H9 (cell line): ENCODE measurements at places on chromosomes 7 and 10.

- DNase-seq = no peak
Observed at GRCh38 chr10:68526634-68527307, 552 bp downstream of the SLC25A16 start.

GRCh38 chr10:94193466-94193924 is 169.2 kb downstream of the NOC3L start:
- DNase-seq = no peak

DNA sequence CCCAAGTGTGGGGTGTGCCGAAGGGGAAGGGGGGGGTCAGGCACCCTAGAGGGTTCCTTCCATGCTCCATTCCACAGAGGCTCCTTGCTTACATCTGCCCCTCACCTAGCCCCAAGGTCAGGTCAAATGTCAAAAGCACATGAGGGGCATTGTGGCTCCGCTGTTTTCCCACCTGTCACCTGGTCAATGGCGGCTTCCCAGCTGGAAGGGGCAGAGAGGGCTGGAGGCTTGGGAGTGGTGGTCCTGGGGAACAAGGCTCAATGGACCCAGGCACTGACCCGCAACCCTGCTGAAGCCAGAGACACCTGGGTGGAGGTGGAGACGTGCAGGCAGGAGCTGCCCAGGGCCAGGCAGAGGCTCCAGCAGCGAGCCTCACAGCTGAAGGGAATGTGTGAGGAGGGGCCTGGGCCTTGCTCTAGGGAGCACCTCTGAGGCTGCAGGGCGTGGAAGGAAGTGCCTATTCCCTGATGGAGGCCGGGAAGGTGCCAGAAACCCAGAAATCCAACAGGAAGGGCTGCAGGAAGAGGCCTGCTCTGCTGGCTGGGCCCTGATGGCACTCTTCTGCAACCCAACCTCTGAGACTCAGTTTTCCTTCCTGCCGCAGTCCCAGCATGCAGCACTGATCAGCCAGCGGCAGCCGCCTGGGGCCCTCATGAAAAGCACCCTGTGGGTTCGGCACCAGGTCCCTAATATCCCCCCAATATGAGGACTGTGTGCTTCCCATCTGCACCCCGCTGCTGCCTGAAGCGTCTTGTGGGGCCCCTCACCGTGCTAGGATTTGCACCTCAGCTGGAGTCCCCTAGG is 16.0 kb downstream of the RASGEF1A start:
- DNase-seq = peak; percentile 41

DNA sequence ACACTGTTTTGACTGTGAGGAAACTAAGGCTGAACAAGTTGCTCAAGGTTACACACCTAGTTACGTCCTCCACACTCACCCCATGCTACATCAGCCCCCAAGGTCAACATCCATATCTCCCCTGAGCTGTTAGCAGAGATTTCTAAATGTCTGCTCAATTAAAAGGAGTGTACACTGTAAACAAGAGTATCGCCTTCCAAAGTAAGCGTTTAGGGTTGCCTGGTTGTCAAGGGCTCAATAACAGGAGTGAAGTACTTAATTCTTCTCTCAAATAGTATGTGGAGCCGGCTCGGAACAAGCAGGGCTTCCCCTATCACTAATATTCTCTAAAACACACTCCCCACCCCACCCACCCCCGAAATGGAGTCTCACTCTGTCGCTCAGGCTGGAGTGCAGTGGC is 412.8 kb upstream of the GALNT17 start:
- no peak for DNase-seq

GRCh38 chr10:117718986-117719920 is 176.7 kb downstream of the EMX2 start:
- no peak for DNase-seq

DNA sequence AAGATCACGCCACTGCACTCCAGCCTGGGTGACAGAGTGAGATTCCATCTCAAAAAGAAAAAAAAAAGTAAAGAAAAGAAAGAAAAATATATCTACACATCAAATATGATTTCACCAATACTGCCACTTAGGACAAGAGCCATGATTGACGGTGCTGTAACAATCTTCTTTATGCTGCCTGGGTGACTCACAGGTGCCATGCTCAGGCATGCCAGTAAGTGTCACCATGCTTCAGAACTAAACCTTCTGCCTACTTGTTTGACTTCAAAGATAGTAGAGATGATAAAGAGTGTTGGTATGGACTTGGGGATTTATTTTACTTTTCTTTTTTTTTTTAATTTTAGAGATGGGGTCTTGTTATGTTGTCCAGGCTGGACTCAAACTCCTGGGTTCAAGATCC is 33.6 kb upstream of the DNMBP start:
- no peak for DNase-seq

DNA sequence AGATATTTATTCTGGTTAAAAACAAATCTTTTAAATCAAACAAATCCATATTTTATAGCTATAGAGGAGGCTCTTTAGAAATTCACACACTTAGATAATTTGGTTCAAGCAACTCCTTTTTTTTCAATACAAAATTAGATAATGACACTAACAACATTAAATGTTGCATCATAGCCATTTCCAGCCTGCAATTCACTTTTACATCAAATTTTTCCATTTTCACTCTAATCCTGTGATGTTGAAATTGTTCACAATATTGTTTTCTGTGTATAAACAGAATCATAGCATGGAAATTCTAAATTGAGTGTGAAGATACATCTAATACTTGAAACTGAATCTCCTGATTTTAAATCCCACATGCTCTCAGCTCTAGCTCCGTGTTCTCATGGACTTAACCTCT is 482.6 kb downstream of the INHBA start:
- DNase-seq = no peak

GRCh38 chr10:85900061-85900460 is 466.5 kb downstream of the GRID1 start:
- no peak for DNase-seq

GRCh38 chr10:6128591-6129251 is 39.9 kb downstream of the RBM17 start:
- no peak for DNase-seq

DNA sequence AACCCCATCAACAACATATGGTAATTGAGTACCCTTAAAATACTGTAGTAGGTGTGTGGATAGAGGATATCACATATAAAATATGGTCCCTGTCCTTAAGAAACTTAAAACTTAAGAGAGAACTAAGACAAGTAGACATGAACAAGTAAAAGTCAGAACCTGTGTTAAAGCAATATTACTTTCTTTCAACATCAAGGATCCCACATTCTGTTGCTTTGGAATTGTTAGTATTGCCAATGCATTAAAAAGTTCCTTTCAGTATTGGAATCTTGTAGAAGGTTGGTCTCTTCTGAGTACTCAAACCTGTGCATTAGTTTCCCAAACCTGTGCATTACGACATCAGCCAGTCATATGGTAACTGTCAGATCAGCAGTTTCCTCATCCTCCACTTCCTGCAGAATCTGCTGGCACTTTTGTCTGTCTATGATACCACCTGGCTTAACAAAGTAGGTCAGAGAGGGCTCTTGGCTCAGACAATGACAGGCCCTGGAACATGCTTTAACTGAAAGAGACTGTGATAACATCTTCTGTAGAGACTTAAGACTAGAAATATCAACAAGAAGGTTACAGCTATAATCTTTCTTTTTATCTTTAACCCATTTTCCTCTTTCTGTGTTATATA is 56.5 kb downstream of the CCDC71L start:
- DNase-seq = no peak

DNA sequence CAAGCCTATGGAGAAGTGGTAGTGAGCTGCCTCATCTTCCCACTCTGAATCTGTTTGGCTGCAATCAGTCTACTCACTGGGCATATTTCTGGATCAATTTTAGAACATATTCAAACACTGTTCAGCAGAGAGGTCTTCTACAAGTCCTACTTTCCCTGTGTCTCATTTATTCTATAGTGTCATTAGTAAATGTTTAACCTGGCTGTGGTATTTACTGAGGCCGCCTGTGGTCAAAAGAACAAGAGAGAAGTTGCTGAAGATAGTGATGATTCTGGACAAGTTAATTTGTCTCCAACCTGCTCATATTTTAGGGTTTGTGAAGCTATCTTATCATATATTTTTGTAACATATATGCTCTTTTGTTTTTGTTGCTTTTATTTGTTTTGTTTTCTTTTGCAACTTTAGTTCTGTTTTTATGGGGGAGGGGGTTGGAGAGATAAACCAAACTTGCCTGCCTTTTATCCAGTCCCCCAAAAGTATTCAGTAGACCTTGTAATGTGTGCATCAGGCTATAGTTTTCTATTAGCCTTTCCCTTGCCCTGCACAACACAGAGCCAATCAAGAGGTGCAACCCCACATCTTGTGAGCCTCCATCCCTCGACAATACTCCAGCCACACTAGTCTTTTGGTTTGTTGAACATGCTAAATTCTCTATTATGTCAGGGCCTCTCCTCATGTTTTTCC is 362.8 kb upstream of the MBL2 start:
- DNase-seq = no peak

GRCh38 chr7:373818-374705 is 84.1 kb downstream of the FOXL3 start:
- no peak for DNase-seq

- DNase-seq = no peak
Observed at GRCh38 chr10:9172276-9172675, 1117.8 kb downstream of the GATA3 start.

- no peak for DNase-seq
Observed at GRCh38 chr10:113550365-113550764, 2.5 kb upstream of the HABP2 start.

GRCh38 chr7:95527033-95527775 is 41.5 kb downstream of the ASB4 start:
- peak; percentile 75 for DNase-seq

DNA sequence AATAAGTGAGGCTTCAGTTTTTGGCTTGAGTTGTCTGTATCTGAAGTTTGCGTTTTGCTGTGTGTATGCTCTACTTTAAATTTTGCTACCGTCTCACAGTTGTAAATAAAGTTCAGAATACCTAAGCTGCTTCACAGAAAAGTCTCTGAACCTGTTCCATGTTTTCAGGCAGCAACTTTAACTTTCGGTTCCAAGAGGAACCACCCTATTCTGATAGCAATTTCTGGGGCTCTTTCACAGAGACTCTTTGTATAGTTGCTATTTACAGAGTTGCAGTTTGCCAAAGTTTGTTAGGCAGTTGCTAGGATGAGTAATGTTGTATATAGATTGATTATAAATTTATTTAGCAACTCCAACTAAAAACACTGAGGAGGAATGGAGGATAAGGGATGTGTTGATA is 5.7 kb downstream of the FAM221A start:
- no peak for DNase-seq

DNA sequence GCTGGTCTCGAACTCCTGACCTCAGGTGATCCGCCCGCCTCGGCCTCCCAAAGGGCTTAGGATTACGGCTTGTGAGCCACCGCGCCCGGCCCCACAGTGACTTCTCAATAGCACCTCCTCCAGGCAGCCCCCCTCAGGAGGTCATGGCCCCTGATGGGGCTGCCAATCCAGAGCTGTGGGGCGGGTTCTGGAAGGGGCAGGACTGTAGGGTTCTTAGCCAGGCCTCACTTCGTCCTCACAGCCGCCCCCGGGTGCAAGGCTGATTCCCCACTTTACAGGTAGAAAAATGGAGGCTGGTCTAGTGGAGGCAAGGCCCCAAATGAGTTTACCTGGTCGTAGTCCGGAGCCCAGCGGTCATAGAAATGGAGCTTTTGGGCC is 638 bp downstream of the METTL27 start:
- peak; percentile 86 for DNase-seq

DNA sequence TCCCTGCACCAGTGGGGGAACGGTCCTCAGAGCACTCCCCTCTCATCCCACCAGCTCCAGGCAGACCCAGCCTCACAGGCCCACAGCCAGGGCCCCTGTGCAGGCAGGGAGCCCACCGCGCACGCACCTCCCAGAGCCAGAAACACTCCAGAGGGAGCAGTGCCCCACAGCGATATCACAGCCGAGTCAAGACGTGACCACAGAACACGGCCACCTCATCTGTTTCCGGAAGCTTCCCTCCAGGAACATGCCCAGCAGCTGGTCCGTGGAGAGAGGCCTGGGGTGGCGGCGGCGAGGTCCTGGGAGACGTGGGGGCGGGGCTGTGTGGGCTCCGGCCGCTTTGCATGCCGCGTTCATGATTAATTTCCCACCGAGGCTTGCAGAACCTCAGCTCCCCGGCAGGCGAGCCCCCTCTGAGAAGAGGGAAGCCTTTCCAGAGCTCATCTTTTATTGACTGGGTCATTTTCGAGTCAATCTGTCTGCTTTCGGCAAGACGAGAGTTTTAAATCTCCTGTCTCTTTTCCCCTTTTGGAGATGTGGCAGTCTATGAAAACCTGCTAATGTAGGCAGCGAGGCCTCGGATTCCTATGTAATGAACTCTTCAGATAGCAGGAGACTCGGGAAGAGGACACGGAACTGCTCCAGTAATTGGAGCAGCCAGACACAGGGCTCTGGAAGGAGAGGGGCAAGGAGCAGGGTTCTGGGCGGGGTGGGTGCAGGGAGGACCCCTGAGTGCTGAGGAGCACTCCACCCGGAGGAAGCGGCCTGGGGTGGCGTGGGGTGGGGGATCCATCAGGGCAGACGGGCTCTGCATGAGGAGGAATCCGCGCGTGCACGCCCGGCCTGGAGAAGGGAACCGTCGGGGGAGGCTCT is 242.8 kb downstream of the ELFN1 start:
- DNase-seq = no peak

- DNase-seq = no peak
Observed at GRCh38 chr10:22701132-22701826, 13.1 kb downstream of the PIP4K2A start.

DNA sequence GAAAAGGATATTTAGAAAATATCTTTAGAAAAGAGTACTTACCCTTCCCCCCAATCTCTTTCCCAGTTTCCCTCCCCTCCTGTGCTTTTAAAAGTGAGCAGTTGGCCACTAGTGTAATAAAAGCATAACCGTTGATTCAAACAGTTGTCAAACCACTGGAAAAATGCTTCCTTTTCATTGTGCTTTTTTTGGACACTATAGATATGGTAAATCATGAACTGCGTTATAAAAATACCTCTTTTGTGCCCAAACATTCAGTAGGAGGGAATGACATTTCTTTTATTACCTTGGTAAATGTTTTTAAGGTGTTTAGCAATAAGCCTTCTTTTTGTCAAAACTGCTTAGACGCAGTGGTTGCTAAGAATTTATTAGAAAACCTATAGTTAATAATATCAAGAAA is 232.4 kb downstream of the SLC25A13 start:
- no peak for DNase-seq

DNA sequence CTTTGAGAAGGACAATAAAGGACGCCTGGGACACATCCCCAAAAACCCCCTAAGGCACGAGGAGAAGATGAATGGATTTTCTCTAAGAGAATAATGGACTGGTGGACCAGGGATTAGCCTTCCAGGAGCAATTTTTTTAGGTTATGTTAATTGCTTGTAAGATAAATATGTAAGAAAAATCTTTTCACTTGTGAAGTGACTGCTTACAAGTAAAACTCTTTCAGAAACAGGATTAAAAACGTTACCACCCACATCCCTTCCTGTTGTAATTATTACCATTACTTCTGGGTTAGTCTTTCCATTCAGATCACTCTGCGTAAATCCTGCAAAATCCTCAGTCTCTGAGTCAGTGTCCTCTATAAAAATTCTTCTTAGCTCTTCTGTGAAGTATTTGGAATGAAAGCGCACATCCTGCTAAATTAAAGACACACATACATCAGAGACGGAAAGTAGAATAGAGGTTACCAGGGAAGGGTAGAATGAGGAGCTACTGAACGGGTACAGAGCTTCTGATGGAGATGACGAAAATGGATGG is 34.3 kb downstream of the CDCA7L start:
- no peak for DNase-seq

- no peak for DNase-seq
Observed at GRCh38 chr10:22622242-22622806, 92.1 kb downstream of the PIP4K2A start.

GRCh38 chr10:30531751-30532530 is 97.6 kb downstream of the LYZL2 start:
- no peak for DNase-seq

GRCh38 chr10:33822774-33823173 is 488.3 kb upstream of the NRP1 start:
- no peak for DNase-seq

GRCh38 chr7:51700593-51701215 is 384.1 kb upstream of the COBL start:
- no peak for DNase-seq
